ENCODE measurements at places on chromosomes 4 and X.

GRCh38 chrX:19964017-19964710 is 26.7 kb downstream of the BCLAF3 start:
- DNase-seq = no peak

DNA sequence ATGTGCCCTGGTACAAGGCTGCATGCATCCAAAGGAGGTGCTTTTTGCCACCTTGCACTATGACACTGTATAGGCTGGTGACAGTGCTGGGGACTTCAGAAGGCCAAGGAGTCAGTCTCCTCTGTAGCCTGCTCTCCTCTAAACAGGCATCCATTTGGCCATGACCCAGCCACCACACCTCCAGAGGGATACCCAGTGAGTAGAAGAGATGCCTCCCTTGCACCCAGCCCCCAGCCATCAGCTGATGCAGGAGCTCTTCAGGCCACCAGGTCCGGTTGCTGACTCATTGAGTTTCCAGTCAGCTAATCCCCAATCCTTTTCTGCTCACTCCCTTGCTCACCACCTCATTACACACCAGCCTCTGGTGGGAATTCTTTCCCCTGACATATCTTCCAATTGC is 99.8 kb downstream of the PJA1 start:
- no peak for DNase-seq

- DNase-seq = no peak
Measured at GRCh38 chr4:171602638-171603355, 210.4 kb upstream of the GALNTL6 start.

GRCh38 chr4:66949419-66949818 is 595.9 kb downstream of the CENPC start:
- DNase-seq = peak; percentile 55

- DNase-seq = no peak
Measured at GRCh38 chr4:39502019-39502663, 25.1 kb downstream of the UGDH start.
